ENCODE measurements at places on chromosomes 1 and 21.

DNA sequence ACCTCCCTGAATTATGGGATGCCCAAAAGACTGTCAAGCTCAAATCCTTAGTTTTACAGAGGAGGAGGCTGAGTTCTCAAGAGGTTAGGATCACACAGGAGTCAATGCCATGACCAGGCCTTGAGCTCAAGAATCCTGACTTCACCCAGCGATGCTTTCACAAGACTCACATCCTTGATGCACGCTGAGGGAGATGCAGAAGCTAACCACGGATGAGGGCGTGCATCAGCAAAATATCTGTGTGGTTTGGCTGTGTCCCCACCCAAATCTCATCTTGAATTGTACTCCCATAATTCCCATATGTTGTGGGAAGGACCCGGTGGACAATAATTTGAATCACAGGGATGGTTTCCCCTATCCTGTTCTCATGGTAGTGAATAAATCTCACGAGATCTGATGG is 133.2 kb downstream of the KCNJ6 start:
- no peaks in the 10 kb centered on the region for H3K36me3 ChIP-seq
- no peak for DNase-seq
- H3K4me3 ChIP-seq, result no peak overlapping the region
- H3K27ac ChIP-seq, result no peak overlapping the region
- no peaks in the 10 kb centered on the region for H3K27me3 ChIP-seq
- H3K4me1 ChIP-seq, result no peaks in the 10 kb centered on the region

DNA sequence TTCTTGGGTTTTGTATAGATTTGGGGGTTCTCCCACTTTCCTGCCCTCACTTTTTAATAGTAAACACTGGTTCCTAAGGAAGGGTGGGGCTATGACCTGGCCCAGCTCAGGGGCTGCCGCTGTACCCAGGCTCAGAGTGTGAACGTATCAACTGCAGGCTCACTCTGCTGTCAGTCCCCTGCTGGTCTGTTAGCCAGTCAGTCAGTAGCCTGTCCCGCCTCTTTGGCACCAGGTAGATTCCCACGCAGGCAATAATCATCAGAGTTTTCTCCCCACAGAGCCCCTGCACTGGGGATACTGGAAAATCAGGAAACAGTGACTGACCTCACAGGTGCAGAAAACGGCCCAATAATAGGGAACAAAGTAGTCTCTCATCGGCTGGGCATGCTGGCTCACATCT is 15.0 kb upstream of the ALPL start:
- H3K27ac ChIP-seq, result no peak overlapping the region
- H3K4me1 ChIP-seq, result no peaks in the 10 kb centered on the region
- no peaks in the 10 kb centered on the region for H3K36me3 ChIP-seq
- DNase-seq, result no peak

GRCh38 chr1:42833981-42834380 is 12.4 kb upstream of the ZNF691 start:
- no peak overlapping the region for H3K4me3 ChIP-seq
- H3K36me3 ChIP-seq, result peaks cover 11% of the 10 kb centered on the region
- no peaks in the 10 kb centered on the region for H3K4me1 ChIP-seq
- no peak overlapping the region for H3K27ac ChIP-seq
- no peak for DNase-seq
- no peaks in the 10 kb centered on the region for H3K27me3 ChIP-seq

GRCh38 chr1:43861337-43861736 is 72.3 kb upstream of the ARTN start:
- H3K36me3 ChIP-seq, result no peaks in the 10 kb centered on the region
- no peaks in the 10 kb centered on the region for H3K27me3 ChIP-seq
- H3K4me3 ChIP-seq, result no peak overlapping the region
- peaks cover 5% of the 10 kb centered on the region for H3K4me1 ChIP-seq
- H3K27ac ChIP-seq, result no peak overlapping the region

DNA sequence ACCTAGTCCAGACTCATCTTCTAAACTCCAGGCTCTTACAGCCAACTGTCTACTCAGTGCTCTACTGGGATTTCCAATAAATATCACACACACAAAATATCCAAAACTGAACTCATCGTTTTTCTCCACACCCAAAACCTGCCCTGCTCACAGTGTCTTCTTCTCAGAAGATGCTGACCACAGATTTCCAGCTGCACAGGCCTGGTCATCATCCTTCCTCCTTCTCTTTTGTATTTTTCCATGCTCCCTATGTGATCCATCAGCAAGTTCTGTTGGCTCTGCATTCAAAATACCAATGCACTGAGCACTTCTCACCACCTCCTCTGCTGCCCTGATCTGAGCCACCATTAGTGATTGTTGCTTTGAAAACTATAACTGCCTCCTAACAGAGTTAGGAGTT is 159.5 kb upstream of the KAZN start:
- DNase-seq, result no peak

DNA sequence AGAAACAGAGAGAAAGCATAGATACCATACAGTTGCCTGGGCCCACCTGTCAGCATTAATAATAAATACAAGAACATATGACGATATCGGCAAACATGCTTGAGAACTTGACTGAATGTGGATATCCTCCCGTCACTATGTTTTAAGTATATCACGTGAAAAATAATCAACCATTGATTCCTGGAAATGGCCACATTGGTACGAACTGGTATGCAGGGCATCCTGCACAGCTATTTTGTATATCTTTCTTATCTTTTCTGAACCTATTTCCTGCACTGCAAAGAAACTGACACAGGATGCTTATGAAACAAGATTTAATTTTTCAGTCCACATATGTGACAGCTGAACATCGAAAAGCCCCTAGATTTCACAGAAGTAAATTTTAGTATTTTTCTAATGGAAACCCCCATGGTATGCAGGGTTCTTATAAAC is 22.8 kb upstream of the RGS1 start:
- no peaks in the 10 kb centered on the region for H3K27me3 ChIP-seq
- DNase-seq, result no peak
- no peak overlapping the region for H3K27ac ChIP-seq
- no peaks in the 10 kb centered on the region for H3K4me1 ChIP-seq
- H3K4me3 ChIP-seq, result no peak overlapping the region
- no peaks in the 10 kb centered on the region for H3K36me3 ChIP-seq

- no peaks in the 10 kb centered on the region for H3K36me3 ChIP-seq
- no peak for DNase-seq
- no peak overlapping the region for H3K27ac ChIP-seq
- H3K4me3 ChIP-seq, result no peak overlapping the region
- H3K27me3 ChIP-seq, result no peaks in the 10 kb centered on the region
These were observed 38.1 kb upstream of the SCYL3 start for GRCh38 chr1:169931795-169932231.

DNA sequence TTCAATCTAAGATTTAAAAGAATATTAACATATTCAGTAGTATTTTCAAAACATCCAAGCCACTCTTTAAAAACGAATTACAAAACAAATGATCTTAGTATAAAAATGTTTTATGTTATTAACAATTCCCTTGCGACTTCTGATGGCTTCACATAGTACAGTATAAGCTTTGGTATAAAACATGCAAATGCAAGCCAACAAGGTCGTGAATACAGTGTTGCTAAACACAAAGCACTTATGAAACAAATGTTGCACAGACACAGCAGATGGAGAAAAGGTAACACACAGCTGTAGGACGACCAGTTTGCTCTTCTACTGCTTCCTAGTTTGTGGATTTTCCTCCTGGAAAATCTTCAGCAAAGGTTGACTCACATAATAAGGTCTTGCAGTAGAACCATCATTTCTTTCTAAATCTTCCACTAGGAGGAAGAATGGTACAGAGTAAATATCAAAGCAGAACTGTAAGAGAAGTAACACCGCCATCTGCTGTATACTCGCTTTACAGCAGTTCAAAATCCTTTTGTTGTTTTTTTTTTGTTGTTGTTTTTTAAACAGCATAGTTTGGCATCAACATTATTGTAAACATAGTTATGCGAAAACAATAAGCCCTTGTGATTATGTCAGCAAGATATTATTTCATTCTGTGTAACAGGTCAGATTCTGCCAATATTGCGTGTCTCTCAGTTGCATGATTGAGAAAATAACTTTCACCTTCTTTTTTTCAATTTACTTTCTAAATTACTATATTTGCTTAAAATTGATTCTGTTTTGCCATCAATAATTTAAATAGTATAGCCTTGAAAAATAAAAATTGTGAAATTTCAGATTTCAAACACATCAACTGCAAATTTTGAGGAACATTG is 69.5 kb downstream of the LHX8 start:
- no peaks in the 10 kb centered on the region for H3K36me3 ChIP-seq
- H3K4me3 ChIP-seq, result no peak overlapping the region
- no peaks in the 10 kb centered on the region for H3K27me3 ChIP-seq
- no peak overlapping the region for H3K27ac ChIP-seq
- H3K4me1 ChIP-seq, result no peaks in the 10 kb centered on the region
- no peak for DNase-seq

GRCh38 chr1:36207339-36207738 is 16.9 kb upstream of the THRAP3 start:
- H3K27ac ChIP-seq, result peak overlapping the region; percentile 24
- peaks cover 20% of the 10 kb centered on the region for H3K4me1 ChIP-seq
- H3K36me3 ChIP-seq, result no peaks in the 10 kb centered on the region
- no peaks in the 10 kb centered on the region for H3K27me3 ChIP-seq

DNA sequence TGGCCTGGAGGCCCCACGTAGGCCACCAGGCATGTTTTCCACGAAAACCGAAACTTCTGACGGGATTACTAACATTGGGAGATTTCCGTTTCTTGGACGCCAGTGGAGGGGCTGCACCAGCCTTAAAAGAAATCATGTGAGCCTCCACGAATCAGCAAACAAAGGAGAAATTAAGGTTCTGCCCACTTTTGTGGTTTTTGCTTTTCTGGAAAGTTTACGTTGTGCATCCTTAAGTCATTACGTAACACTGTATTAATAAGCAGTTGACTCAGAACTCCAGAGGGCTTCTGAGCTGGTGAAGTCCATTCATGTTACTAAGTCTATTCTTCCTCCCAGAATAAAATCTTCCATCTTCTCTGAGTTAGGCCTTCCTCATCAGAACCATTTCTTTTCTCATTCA is 168.5 kb downstream of the PSMG1 start:
- H3K4me3 ChIP-seq, result no peak overlapping the region
- no peaks in the 10 kb centered on the region for H3K27me3 ChIP-seq
- no peak for DNase-seq
- no peaks in the 10 kb centered on the region for H3K36me3 ChIP-seq
- peaks cover 24% of the 10 kb centered on the region for H3K4me1 ChIP-seq

GRCh38 chr1:169364948-169365347 is 2.6 kb downstream of the NME7 start:
- H3K27ac ChIP-seq, result no peak overlapping the region
- no peak for DNase-seq
- H3K4me1 ChIP-seq, result peaks cover 12% of the 10 kb centered on the region
- H3K4me3 ChIP-seq, result no peak overlapping the region
- H3K27me3 ChIP-seq, result no peaks in the 10 kb centered on the region
- peaks cover 4% of the 10 kb centered on the region for H3K36me3 ChIP-seq

- DNase-seq, result no peak
- no peaks in the 10 kb centered on the region for H3K4me1 ChIP-seq
- H3K27me3 ChIP-seq, result no peaks in the 10 kb centered on the region
- H3K4me3 ChIP-seq, result no peak overlapping the region
- no peaks in the 10 kb centered on the region for H3K36me3 ChIP-seq
These were observed 116.9 kb downstream of the KCNK1 start for GRCh38 chr1:233730809-233731208.

GRCh38 chr1:30008998-30009657 is 714.3 kb downstream of the MATN1 start:
- H3K4me1 ChIP-seq, result no peaks in the 10 kb centered on the region
- H3K36me3 ChIP-seq, result no peaks in the 10 kb centered on the region
- no peaks in the 10 kb centered on the region for H3K27me3 ChIP-seq
- no peak for DNase-seq
- no peak overlapping the region for H3K27ac ChIP-seq
- no peak overlapping the region for H3K4me3 ChIP-seq

DNA sequence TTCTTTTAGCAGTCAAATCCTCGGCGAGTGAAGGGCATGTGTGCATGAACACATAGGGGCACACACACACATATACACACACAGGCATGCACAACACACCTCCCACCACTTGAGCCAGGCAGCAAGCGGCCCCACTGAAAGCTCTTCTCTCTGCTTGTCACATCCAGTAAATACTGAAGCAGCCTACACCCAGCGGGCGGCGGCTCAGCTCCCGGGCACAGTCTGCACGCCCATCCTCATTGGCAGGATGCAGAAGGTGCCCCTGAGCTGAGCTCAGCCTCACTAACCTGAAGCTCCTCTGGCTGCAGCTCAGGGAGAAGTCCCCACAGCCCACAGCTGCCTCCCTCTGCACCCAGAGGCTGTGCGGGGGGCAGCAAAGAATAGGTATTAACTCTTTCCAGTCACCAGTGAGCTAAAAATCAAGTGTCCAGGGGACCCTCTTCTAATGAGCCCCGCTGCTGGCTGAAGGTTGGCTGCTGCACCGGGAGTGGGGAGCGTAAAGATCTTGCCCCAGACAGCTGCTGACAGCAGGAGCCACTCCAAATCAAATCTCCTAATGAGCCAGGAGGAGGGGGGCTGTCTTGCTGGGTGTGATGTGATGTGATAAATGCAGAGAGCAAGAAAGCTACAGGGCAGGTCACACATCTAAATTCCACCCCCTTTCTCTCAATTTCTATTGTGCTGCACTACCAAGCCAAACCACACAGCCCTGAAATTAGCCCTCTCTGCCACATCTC is 12.5 kb downstream of the RGS8 start:
- no peaks in the 10 kb centered on the region for H3K36me3 ChIP-seq
- H3K4me3 ChIP-seq, result no peak overlapping the region
- peaks cover 4% of the 10 kb centered on the region for H3K27me3 ChIP-seq
- no peaks in the 10 kb centered on the region for H3K4me1 ChIP-seq

GRCh38 chr1:41109310-41110197 is 88.0 kb upstream of the SLFNL1 start:
- H3K4me3 ChIP-seq, result no peak overlapping the region
- peak overlapping the region; percentile 82 for H3K27ac ChIP-seq
- H3K4me1 ChIP-seq, result peaks cover 18% of the 10 kb centered on the region
- DNase-seq, result no peak

- no peak overlapping the region for H3K4me3 ChIP-seq
- H3K36me3 ChIP-seq, result no peaks in the 10 kb centered on the region
- H3K27ac ChIP-seq, result no peak overlapping the region
- no peaks in the 10 kb centered on the region for H3K27me3 ChIP-seq
- no peaks in the 10 kb centered on the region for H3K4me1 ChIP-seq
These were observed 579.9 kb upstream of the B3GALT2 start for GRCh38 chr1:193766329-193766728.

- H3K36me3 ChIP-seq, result no peaks in the 10 kb centered on the region
- no peaks in the 10 kb centered on the region for H3K27me3 ChIP-seq
- H3K4me3 ChIP-seq, result no peak overlapping the region
- no peak for DNase-seq
These were observed 971.7 kb upstream of the NCAM2 start for GRCh38 chr21:20026543-20026942.

GRCh38 chr21:35171385-35171784 is 122.3 kb upstream of the RUNX1 start:
- no peak for DNase-seq
- no peak overlapping the region for H3K4me3 ChIP-seq
- no peaks in the 10 kb centered on the region for H3K4me1 ChIP-seq
- H3K27ac ChIP-seq, result no peak overlapping the region
- no peaks in the 10 kb centered on the region for H3K36me3 ChIP-seq

DNA sequence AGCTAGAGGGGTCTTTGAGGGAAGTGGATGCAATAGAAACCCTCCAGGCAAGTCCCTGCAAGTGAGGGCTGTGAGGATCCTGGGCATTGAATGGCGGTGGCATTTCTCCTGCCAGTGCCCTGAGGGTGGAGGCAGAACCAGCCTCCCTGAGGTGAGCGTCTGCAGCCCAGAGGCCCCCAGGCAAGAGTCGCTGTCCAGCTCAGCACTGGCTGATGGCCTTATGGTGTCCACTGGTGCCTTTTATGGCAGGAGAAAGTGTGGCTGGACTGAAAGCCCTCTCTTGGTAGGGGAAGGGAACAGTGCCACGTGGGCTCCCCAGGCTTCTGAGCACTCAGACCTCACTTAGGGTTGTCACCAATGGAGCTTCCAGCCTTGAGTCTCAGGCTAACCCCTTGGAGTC is 77.3 kb downstream of the SH3BGR start:
- no peak overlapping the region for H3K27ac ChIP-seq
- H3K36me3 ChIP-seq, result no peaks in the 10 kb centered on the region
- peaks cover 8% of the 10 kb centered on the region for H3K4me1 ChIP-seq
- no peak overlapping the region for H3K4me3 ChIP-seq

Measured in upper lobe of right lung (tissue), 1 donor.